Peyer's patch (tissue), 4 donors: ENCODE measurements at places on chromosomes 11 and 22. TPM values are rescaled to one million over a fixed set of nuclear protein-coding genes. Genes with fewer than 3 reads are reported as not detected.

DNA sequence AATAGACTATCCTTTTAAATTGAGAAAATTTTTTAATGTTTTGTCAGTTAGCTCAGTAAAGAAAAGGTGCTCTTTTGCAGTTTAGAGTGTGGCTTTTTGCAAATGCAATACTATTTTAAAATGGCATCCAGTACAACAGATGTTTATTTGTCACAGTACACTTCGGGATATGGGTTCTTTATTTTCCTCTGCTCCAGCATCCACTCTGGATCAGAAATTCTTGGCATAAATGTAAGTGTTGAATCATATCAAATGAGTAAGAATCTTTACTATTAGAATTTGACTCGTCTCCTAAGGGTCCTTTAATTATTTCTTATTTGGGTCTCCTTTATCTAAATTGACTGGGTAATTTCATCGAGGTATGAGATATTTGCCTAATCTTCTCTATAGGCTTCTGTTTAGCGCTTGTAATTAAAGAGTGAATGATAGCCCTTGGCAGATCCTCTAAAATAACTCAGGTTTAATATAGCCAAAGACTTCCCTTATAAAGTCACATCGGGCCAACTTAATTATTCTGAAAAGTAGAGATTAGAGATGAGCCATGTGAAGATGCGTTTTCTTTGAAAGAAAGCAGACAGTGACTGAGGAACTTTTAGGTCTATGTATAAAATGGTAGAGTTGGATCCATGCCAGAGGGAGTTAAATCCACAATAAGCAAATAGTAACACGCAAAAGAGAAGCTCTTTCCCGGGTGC is 132.7 kb downstream of the CASP12 start:
- DNase-seq = no peak

Gene BIK
- total RNA-seq = 16.5 TPM

Gene BBS1
- 167 TPM for total RNA-seq

Gene USP2
- total RNA-seq = 35.3 TPM

Gene SCGB1C1
- total RNA-seq = not detected

Gene SLC17A6
- not detected for total RNA-seq

Gene IL17REL
- 1.1 TPM for total RNA-seq
